BE2C (cell line): ENCODE measurements at places on chromosomes 16 and 17.

DNA sequence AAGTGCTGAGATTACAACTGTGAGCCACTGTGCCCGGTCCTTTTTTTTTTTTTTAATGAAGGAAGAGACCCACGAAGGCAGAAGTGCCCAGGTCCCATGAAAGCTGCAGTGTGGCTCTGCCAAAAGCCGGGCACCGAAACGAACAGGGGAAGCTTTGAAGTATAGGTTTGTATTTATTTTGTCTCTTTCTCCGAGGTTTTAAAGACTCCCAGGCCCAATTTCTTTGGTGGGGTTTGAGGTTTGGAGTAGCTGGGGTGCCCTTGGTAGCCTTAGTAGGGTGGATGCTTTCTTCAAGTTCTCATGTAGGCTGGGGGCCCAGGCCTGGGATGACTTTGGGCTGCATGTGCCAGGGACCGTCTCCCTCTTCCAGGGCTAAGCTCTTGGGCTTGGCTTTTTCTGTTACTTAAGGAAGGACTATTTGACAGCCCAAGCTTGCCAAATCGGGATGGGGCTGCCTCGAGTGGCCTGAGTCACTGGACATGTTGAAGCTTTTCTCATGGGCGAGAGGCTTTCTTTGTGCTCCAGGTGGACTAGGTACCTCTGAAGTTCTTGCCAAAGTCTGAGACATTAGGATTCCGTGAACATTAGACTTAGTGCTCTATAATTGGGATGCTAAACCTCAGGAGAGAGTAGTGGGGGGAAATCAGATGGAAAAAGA is 66.3 kb downstream of the WIPI1 start:
- DNase-seq = no peak

DNA sequence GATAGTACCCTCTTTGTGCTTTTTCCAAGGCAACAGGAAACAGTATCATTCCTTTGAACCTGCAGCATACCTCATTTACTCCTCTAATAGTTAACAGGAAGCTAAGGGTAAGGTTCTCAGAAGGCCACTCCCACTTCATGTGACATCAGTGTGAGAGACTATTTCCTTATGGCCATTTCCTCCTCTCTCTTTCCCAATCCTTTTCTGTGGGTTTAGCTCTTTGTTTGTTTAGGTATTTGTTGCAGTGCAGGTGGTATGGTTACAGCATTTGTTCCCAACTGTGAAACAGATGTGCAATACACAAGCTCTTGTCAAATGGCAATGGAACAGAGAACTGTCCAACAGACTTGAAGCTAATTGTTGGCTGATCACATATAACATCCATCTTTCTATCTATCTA is 14.7 kb downstream of the TMC5 start:
- DNase-seq = no peak

- no peak for DNase-seq
These were observed 5.2 kb downstream of the NAGLU start for GRCh38 chr17:42541041-42541833.

DNA sequence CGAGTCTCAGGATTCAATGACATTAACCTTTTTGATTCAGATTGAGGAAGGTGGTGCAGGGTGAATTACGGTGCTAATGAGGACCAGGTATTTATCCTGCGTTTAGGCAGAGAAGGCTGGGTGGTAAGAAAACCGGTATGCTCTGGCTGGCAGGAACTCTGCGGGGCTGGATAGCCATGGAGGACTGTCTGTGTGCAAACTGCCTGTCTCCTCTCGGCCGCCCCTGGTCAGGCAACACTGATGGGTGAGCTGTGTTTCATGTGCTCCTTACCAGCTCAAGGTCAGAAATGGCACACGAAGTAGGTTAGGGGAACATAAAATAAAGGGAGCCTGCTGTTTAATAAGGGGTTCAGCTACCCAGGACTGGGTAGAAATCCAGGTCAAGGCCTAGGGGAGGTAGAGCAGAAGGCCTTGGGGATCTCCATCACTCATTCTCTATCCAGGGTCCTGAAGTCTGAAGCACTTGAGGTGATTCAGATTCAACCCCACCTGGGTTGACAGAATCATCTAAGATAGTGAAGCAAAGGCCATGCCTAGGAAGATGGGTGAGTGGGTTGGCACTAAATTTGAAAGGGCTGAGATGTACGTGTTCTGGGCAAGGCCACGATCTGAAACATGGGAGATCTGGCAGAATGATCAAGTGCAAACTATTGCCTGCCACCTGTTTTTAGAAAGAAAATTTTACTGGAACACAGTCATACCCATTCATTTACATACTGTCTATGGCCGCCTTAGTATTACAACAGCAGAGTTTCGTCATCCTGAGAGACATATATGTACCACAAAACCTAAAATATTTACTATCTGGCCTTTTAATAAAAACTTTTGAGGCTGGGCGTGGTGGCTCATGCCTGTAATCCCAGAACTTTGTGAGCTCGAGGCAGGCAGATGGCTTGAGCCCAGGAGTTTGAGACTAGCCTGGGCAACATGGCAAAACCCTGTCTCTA is 292.5 kb downstream of the XYLT1 start:
- no peak for DNase-seq

- DNase-seq = no peak
These were observed 67.4 kb downstream of the SIAH1 start for GRCh38 chr16:48317614-48318315.

- DNase-seq = peak; percentile 83
These were observed 8.0 kb downstream of the TBC1D24 start for GRCh38 chr16:2482708-2483534.

GRCh38 chr17:74770498-74771318 is 5.4 kb downstream of the NAT9 start:
- peak; percentile 79 for DNase-seq

- no peak for DNase-seq
These were observed 34.3 kb upstream of the ERCC4 start for GRCh38 chr16:13885700-13886099.

DNA sequence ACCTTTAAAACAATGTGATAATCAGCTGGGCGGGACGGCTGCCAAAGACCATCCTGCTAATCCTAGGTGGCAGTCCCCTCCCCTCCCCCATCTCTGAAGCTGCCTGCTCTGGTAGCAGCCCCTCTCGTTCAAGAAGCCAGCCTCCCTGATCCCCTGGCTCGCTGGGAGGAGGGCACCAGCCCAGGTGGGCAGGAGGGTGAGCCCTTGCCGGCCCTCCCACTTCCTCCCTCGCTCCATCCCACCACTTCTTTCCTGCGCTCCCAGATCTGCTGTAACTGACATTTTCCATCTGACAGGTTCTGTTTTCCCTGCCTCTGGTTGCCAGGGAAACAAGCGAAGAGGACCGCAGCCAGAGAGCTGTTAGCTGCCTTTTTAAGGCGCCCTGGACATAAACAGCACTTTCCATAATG is 155.7 kb upstream of the TNRC6C start:
- DNase-seq = peak; percentile 80

DNA sequence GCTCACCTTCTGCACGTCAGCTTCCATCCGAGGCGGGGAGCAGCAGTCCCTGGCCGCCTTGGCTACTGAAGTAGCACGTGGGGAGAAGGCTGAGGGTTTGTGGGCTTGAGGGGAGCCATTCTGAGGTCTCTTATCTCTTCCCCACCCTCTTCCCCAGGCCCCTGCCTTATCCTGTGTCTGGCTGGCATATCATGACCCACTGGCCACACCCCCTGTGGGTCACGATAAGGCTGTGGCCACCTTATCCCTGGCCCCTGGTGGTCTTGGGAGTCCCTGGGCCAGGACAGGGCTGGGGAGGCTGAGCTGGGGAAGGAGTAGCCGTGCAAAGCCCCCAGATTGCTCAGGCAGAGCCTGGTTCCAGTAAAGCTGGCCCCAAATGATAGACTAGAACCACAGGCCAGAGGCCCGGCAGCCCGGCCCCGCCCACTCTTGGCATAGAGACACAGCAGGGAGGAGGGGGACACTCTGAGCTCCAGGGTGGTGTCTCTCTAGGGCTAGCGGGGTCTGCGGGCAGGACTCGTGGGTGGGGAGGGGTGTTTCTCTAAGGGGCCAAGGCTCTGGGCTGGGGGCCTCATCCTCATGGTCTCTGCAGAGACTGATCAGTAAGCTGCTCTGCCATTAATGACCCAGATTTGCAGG is 7.6 kb downstream of the SPNS2 start:
- no peak for DNase-seq

- DNase-seq = no peak
These were observed 735 bp downstream of the PSMD11 start for GRCh38 chr17:32445074-32445415.

DNA sequence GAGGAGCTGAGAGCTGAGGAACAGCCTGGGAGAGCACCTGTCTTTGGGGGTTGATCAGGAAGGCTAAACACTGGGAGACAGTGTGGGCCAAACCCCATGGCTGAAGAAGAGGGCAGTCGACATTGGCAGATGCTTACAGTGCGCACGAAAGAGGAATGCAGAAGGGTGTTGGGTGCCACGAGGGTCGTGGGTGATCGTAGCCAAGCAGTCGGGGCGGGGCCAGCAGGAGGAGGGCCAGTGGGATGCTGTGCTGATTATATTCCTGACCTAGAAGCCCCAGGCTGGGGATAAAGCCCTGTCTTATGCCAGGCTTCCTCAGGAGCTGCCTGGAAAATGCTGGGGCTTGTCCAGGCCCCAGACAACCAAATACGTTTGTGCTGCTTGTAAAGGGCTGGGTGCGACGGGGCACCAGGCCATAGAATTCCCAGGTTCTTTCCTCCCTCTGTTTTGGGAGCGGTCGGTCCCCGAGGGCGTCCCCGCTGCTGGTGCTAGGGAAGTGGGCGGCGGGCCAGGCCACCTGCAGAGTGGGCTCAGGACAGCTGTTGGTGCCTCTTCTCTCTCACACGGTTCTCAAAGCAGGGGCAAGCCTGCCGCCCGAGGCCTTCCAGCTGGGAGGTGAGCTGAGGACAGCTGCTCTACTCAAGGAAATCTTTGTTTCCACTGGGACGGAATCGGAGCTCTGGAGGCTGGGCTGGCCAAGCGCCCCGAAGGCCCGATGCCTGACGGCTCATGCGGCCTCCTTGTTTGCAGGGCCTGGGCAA is 10.0 kb downstream of the C1QTNF1 start:
- peak; percentile 57 for DNase-seq

GRCh38 chr16:78607465-78607864 is 508.0 kb downstream of the WWOX start:
- no peak for DNase-seq

- no peak for DNase-seq
These were observed 170.6 kb downstream of the GSG1L start for GRCh38 chr16:27892879-27893278.

- no peak for DNase-seq
These were observed 52.3 kb downstream of the MGAT5B start for GRCh38 chr17:76920364-76921139.

DNA sequence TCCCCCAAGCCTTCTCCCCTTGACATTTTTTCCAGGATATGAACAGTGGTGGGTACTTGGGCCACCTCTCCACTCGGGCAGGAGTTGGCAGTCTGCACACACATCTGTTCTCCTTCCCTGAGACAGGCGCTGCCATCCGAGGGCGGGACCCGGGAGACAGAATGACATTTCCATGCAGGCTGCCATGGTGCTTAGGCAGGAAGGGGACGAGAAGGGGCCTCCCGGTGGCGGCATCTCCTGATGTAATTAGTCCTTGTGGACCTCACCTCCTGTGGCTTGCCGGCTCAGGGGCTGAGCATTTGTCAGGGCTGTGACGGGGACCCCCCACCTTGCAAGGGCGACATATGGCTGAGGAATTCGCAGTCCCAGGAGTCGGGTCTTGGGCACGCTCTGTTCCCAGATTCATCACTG is 197.2 kb downstream of the FOXL1 start:
- DNase-seq = no peak

GRCh38 chr16:57944970-57945739 is 25.8 kb downstream of the CNGB1 start:
- DNase-seq = no peak

DNA sequence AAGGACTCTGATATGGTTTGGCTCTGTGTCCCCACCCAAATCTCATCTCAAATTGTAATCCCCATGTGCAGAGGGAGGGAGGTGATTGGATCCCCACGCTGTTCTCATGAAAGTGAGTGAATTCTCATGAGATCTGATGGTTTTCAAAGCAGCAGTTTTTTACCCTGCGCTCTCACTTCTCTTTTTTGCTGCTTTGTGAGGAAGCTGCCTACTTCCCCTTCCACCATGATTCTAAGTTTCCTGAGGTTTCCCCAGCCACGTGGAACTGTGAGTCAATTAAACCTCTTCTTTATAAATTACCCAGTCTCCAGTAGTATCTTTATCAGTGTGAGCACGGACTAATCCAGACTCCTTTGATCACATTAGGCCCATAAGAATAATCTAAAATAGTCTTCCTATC is 719.7 kb upstream of the CDH8 start:
- no peak for DNase-seq

GRCh38 chr17:62870030-62870541 is 62.0 kb upstream of the MARCHF10 start:
- peak; percentile 83 for DNase-seq

- no peak for DNase-seq
These were observed 43.7 kb upstream of the ZNF750 start for GRCh38 chr17:82883419-82884031.

GRCh38 chr17:58318065-58318481 is 10.5 kb downstream of the TSPOAP1 start:
- DNase-seq = no peak

GRCh38 chr16:47855431-47855830 is 300.4 kb downstream of the ABCC12 start:
- DNase-seq = no peak

GRCh38 chr17:17057057-17057551 is 14.8 kb downstream of the MPRIP start:
- no peak for DNase-seq

GRCh38 chr17:62780951-62781350 is 27.2 kb downstream of the MARCHF10 start:
- DNase-seq = no peak
